ENCODE measurements at places on chromosomes 5 and 9.

GRCh38 chr5:93395971-93396379, 185.0 kb downstream of the NR2F1-AS1 start:
- H3K27me3 ChIP-seq, result no peaks in the 10 kb centered on the region
- DNase-seq, result no peak
- H3K4me3 ChIP-seq, result no peak overlapping the region
- no peaks in the 10 kb centered on the region for H3K4me1 ChIP-seq
- no peak overlapping the region for H3K27ac ChIP-seq

DNA sequence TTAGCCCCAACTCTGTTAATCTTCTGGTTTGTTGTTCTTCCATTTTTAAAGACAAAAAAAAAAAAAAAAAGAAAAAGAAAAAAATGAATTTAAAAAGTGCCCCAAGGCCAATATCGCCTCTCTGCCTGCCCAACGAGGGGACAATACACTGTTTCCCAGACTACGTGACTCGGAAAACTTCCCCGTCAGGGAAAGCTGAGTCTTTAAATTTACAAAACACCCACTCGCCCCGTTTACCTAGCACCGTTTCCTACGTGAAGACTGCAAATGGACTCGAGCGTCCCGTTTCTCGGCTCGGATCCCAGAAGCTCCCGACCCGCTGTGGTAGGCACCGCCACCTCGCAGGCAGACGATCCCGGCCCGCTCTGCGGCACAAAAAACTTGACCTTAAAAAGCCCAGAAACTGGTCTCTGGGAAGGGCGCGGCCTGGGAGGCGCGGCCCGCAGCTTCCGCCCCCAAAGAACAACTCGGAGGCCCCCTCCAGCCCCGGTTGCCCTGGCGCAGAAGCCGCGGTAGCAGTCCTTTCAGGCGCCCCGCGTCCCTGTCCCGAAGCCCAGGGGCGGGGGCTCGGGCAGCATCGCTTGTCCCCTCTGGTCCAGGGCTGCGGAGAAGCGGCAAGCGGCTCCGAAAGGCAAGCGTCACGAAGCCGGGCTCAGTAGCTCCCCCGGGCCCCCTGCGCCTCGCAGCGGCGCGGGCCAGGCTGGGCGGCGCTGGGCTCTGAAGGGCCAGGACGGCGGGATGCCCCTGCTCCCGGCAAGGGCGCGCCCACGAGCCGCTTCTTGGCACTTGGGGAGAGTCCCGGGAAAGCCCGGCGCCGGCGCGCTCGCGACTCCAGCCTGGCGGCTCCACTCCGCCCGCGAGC, at the start of gene GCNT4:
TSS of gene GCNT4 (minus strand) at position 367 of the 862 bp plus-strand sequence. CDS start 22,521 bp downstream, outside the sequence.
- peaks cover 10% of the 10 kb centered on the region for H3K27me3 ChIP-seq
- H3K4me1 ChIP-seq, result peaks cover 9% of the 10 kb centered on the region
- peak within 1 kb of the TSS; percentile 84 for H3K4me3 ChIP-seq
- peak within 1 kb of the TSS; percentile 95 for H3K27ac ChIP-seq
- H3K36me3 ChIP-seq, result no peaks in the 10 kb centered on the region

DNA sequence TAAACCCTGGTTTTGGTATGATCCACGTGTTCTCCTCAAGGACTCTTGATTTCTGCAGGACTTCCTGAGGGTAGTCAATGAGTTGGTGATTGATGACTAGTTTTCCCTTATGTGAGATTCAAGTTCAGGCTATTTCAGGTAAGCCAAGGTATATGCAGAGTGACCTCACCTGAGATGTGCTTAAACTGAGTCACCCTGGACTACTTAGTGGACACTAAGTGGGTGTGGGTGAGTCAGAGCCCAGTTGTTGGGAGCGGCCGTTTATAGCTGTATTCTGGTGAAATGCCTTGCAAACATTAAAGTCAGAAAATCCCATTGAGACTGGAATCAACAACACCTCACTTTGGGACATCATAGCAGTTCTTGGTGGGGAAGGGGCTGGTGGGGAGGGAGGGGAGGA, 62.9 kb downstream of the SLC28A3 start:
- no peaks in the 10 kb centered on the region for H3K36me3 ChIP-seq
- H3K4me3 ChIP-seq, result no peak overlapping the region
- DNase-seq, result no peak
- no peaks in the 10 kb centered on the region for H3K27me3 ChIP-seq

DNA sequence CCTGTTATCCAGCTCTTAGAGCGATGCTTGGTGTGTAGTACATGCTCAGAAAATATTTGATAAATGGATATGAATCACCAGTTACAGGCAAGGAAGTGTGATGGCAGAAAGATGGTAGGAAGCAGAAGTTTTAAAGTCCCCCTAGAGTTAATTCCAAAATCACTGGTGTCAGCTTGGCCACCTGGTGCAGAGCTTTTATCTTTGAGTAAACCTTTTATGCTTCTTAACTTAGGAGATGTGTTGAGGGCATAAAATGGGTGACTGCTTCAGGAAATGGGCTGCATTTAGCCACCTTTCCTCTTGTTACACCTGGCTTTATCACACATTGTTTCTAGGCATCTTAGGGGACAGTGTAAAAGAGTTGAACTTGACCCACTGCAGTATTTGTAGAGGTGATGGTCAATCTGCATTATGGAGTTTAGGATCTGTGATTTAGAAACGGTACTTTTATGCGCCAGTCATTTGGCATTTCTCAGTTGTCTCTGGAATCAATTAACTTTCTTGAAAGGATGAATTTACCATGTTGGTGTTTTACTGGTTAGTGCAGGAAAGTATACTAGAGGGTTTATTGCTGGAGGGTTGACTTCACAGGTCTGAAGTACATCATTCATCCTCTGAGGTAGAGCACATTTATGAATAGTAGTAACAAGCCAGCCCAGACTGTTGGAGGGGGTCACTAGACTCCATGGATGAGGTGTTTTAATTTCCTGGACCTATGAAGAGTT, 7.5 kb upstream of the FAM120AOS start:
- H3K36me3 ChIP-seq, result no peaks in the 10 kb centered on the region
- H3K4me3 ChIP-seq, result no peak overlapping the region
- peaks cover 4% of the 10 kb centered on the region for H3K4me1 ChIP-seq
- DNase-seq, result no peak
- H3K27ac ChIP-seq, result no peak overlapping the region
- no peaks in the 10 kb centered on the region for H3K27me3 ChIP-seq

GRCh38 chr9:92048924-92049625, 66.1 kb downstream of the SPTLC1 start:
- H3K4me3 ChIP-seq, result no peak overlapping the region
- H3K36me3 ChIP-seq, result peaks cover 3% of the 10 kb centered on the region
- H3K27me3 ChIP-seq, result no peaks in the 10 kb centered on the region
- no peak for DNase-seq
- H3K27ac ChIP-seq, result no peak overlapping the region

DNA sequence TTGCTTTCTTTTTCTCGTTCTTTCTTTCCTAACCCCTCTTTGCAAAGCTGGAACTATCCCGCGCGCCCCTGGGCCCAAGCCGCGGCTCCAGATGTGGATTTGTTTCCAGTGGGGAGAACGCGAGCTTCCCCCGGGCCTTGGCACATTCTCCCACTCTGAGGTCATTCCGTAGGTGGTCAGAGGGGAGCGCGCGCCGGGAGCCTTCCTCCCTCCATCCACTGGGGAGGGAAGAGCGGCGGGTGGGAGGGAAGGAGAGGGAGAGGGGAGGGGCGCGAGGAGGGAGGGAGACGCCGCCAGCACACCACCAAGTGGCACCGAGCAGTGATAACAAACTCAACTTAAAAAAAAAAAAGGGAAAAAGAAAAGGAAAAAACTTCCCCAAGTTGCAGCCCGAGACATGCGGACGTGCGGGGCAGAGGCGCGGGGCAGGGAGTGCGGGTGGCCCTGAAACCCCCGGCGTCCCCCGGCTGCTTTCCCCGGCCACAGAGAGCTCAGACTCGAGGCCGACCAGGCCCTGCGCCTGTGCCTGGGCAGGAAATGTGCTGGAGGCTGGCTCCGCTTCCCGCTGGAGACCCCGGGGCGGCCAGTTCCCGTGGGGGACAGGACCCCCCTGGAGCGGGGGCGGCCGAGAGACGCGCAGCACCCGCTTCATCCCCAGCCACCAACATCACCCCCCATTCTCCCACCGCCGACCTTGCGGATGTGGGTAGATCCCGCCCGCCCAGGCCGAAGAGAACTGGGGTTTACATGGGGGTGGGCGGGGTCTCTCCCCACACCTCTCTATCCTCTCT, 3.1 kb downstream of the IER5L start:
- peak overlapping the region; percentile 97 for H3K27ac ChIP-seq
- H3K27me3 ChIP-seq, result no peaks in the 10 kb centered on the region

- H3K27ac ChIP-seq, result no peak overlapping the region
- no peak for DNase-seq
Observed at GRCh38 chr9:73219985-73220626, 68.4 kb downstream of the ANXA1 start.

DNA sequence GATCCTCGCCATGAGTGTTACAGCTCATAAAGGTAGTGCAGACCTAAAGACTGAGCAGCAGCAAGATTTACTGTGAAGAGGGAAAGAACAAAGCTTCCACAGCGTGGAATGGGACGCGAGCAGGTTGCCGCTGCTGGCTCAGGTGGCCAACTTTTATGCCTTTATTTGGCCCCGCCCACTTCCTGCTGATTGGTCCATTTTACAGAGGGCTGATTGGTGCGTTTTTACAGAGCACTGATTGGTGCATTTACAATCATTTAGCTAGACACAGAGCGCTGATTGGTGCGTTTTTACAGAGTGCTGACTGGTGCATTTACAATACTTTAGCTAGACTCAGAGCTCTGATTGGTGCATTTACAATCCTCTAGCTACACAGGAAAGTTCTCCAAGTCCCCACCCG, 13.9 kb downstream of the PLK2 start:
- DNase-seq, result no peak
- no peak overlapping the region for H3K4me3 ChIP-seq
- no peaks in the 10 kb centered on the region for H3K4me1 ChIP-seq
- H3K36me3 ChIP-seq, result no peaks in the 10 kb centered on the region
- no peaks in the 10 kb centered on the region for H3K27me3 ChIP-seq
- no peak overlapping the region for H3K27ac ChIP-seq

DNA sequence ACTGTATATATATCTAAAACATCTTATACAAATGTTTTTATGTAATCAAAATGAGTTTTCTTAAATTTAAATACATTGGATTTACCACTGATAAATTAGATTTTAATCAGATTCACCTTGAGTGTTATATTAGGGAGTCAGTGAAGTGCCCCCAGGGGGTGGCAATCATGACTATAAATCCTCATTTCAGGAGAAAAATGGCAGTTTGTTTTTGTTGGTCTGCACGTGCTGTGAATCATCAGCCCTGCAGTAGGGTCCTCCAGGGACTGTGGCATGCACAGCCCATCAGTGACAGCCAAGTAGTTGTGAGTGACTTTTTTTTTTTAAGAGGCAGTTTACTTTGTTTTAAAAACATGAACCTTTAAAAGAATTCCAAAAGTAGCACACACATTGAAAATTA, 65.2 kb downstream of the ZSWIM6 start:
- H3K27ac ChIP-seq, result no peak overlapping the region
- H3K4me3 ChIP-seq, result no peak overlapping the region
- H3K36me3 ChIP-seq, result no peaks in the 10 kb centered on the region
- DNase-seq, result no peak
- H3K4me1 ChIP-seq, result no peaks in the 10 kb centered on the region

- H3K27me3 ChIP-seq, result no peaks in the 10 kb centered on the region
- no peaks in the 10 kb centered on the region for H3K4me1 ChIP-seq
- no peak overlapping the region for H3K4me3 ChIP-seq
- H3K27ac ChIP-seq, result no peak overlapping the region
Observed at GRCh38 chr9:111076042-111076441, 37.8 kb upstream of the LPAR1 start.

- no peaks in the 10 kb centered on the region for H3K27me3 ChIP-seq
- DNase-seq, result no peak
- H3K36me3 ChIP-seq, result no peaks in the 10 kb centered on the region
- H3K4me3 ChIP-seq, result no peak overlapping the region
Observed at GRCh38 chr5:74579215-74579614, 61.3 kb downstream of the ENC1 start.

DNA sequence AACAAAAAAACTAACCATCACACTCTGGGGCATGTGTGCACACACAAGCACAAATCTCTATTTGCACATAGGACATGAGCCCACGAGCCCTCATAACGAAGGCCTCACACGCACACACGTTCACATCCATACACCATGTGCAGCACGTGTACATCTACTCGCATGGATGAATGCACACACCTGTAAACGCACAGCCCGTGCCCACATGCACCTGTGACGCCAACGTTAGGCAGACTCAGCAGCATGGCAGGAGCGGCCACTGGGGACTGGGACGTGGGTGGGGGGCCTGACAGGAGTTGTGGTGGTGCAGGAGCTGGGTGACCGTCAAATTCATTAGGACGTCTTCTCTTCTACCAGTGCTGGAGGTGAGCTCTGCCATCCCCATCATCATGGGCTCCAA, 3.2 kb downstream of the SLC34A1 start:
- no peak for DNase-seq
- H3K27ac ChIP-seq, result peak overlapping the region; percentile 88
- no peaks in the 10 kb centered on the region for H3K27me3 ChIP-seq
- H3K4me1 ChIP-seq, result peaks cover 47% of the 10 kb centered on the region
- H3K4me3 ChIP-seq, result no peak overlapping the region

- H3K36me3 ChIP-seq, result peaks cover 26% of the 10 kb centered on the region
- H3K27me3 ChIP-seq, result no peaks in the 10 kb centered on the region
- peak overlapping the region; percentile 27 for H3K27ac ChIP-seq
- H3K4me1 ChIP-seq, result peaks cover 12% of the 10 kb centered on the region
- H3K4me3 ChIP-seq, result no peak overlapping the region
Observed at GRCh38 chr9:131238402-131239021, 37.8 kb downstream of the FAM78A start.

GRCh38 chr5:40165789-40166728, 513.7 kb upstream of the PTGER4 start:
- H3K4me1 ChIP-seq, result no peaks in the 10 kb centered on the region
- H3K36me3 ChIP-seq, result no peaks in the 10 kb centered on the region
- no peak overlapping the region for H3K4me3 ChIP-seq
- no peaks in the 10 kb centered on the region for H3K27me3 ChIP-seq

DNA sequence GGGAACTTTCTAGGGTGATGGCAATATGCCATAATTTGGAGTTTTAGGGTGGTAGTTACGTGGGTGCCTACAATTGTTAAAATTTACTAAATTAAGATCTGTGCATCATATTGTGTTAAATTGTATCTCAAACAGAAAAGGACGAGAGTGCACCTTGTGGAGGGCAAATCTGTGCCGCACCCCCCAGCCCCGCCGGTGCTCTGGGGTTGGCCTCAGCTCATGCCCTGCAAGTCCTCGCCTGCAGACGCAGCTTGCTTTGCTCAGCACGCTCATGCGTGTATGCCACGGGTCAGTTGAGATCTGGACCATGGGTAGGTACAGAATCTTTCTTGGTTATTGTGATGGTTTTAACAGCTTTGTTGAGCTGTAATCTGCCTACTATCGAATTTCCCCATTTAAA, 33.7 kb upstream of the FCN1 start:
- no peak for DNase-seq
- H3K4me3 ChIP-seq, result no peak overlapping the region
- H3K27me3 ChIP-seq, result peaks cover 48% of the 10 kb centered on the region
- H3K36me3 ChIP-seq, result no peaks in the 10 kb centered on the region

- peaks cover 20% of the 10 kb centered on the region for H3K4me1 ChIP-seq
- no peak overlapping the region for H3K4me3 ChIP-seq
- H3K36me3 ChIP-seq, result peaks cover 10% of the 10 kb centered on the region
- H3K27ac ChIP-seq, result no peak overlapping the region
- DNase-seq, result no peak
Observed at GRCh38 chr9:116693233-116693731, 6.2 kb downstream of the TRIM32 start.

Data from esophagus squamous epithelium (tissue), 5 donors.